PC-9 (cell line): ENCODE measurements at places on chromosomes 2 and 18. TPM values are rescaled to one million over a fixed set of nuclear protein-coding genes. Genes with fewer than 3 reads are reported as not detected.

- no peak overlapping the region for H3K4me3 ChIP-seq
- H3K4me1 ChIP-seq, result no peaks in the 10 kb centered on the region
- no peak for DNase-seq
- H3K27ac ChIP-seq, result no peak overlapping the region
- H3K36me3 ChIP-seq, result no peaks in the 10 kb centered on the region
- no peaks in the 10 kb centered on the region for H3K27me3 ChIP-seq
These were observed 49.0 kb upstream of the TWSG1 start for GRCh38 chr18:9285604-9286003.

DNA sequence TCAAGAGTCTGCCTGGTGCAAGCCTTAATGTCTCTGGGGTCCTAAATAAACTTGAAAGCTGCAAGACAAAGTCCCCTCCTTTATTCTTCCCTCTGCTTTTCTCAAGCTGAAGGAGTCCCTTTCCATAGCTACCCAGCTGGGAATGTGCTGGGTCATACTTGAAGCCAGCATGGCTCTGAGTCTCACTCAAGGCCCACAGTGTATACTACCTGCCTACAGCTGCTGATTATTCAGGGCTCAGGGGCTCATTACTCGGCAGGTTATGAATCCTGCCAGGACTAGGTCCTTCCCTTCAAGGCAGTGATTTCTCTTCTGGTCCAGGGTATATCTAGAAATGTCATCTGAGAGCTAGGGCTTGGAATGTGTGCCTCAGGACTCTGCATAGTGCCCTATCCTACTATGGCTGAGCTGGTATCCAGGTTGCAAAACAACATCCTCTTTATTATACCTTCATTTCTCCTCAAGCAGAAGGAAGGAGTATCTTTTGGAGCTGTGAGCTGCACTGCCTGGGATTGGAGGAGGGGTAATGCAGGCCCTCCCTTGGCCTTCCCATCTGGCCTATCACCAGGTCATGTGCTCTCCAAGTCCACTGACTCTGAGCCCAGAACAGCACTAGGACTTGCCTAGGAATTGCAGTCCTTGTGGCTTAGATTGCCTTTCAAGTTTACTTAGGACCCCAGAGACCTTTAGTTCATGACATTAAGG lies 22.3 kb downstream of the IL1RN start:
- no peaks in the 10 kb centered on the region for H3K27me3 ChIP-seq
- no peaks in the 10 kb centered on the region for H3K4me1 ChIP-seq
- no peak overlapping the region for H3K27ac ChIP-seq
- no peak for DNase-seq
- no peaks in the 10 kb centered on the region for H3K36me3 ChIP-seq
- no peak overlapping the region for H3K4me3 ChIP-seq

The MC4R gene
- total RNA-seq, result not detected in 2 replicates

GRCh38 chr18:79493801-79494211 lies 98.1 kb downstream of the NFATC1 start:
- no peaks in the 10 kb centered on the region for H3K4me1 ChIP-seq

DNA sequence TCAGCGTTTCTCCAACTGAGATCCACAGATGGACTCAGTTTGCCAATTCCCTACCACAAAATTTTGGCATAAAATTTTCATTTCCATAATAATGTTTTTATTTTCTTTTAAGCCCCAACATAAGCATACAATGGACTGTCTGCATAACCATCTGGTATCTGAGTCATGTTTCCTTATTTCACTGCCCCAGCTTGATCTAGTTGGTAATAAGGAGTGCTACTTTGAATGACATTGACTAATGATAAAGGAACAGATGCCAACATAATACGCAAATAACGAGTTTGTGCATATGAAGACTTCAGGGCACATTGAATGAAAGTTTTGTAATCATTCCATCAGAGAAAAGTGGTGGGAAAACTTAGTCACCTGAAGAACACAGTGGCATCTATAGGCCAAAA lies 8.8 kb upstream of the MBD2 start:
- H3K4me1 ChIP-seq, result no peaks in the 10 kb centered on the region
- H3K4me3 ChIP-seq, result no peak overlapping the region
- no peaks in the 10 kb centered on the region for H3K36me3 ChIP-seq

DNA sequence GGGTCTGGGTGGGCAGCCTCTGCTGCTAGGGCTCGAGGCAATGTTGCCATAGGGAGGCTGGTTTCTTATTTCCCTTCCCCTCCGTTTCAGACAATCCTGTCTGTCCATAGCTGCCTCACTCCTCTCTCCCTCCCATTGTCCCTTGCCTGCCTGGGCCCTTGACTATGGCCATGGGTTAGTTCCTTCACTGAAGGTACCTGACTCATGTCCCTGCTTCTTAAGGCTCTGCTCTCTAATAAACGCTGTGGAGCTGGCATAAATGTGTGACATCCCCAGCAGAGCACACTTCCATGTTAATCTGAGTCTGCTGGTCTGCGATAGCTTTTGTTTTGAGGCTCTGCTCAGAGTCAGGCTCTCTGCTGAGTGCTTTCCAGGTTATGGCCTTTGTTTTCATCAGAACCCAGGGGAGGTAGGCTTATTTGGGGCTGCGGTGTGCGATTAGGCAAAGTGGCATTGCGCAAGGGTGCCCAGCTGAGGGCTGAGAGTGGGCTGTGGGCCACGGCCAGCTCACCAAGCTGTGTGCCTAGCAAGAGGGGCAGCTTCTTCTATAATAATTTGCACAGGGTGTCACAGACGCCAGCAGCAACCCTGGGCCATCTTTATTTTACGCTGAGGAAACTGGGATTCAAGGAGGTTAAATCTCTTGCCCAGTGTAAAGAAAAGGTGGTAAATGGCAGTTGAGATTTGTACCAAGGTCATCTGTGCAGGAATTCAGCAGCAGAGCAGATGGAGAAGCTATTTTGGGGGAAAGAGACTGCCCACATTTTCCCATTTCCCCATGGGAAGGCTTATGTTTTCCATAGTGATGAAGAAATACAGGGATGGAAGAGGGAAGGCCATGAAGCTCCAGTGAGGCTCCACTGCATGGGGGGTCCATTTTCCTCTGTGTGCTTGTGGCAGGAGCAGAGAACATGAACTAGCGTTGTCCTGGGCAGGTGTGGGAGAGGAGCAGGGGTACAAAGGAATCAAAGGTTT lies 25.6 kb downstream of the MRPL33 start:
- DNase-seq, result no peak
- peaks cover 49% of the 10 kb centered on the region for H3K4me1 ChIP-seq
- no peak overlapping the region for H3K27ac ChIP-seq
- no peaks in the 10 kb centered on the region for H3K27me3 ChIP-seq
- no peak overlapping the region for H3K4me3 ChIP-seq
